ENCODE measurements at places on chromosomes 3 and 15. TPM values are rescaled to one million over a fixed set of nuclear protein-coding genes. Genes with fewer than 3 reads are reported as not detected.

GRCh38 chr15:69209661-69210060, 49.2 kb downstream of the GLCE start:
- H3K4me1 ChIP-seq = peaks cover 4% of the 10 kb centered on the region
- no peak overlapping the region for H3K27ac ChIP-seq
- no peaks in the 10 kb centered on the region for H3K36me3 ChIP-seq

GRCh38 chr3:121477589-121477988, 68.2 kb downstream of the POLQ start:
- H3K4me1 ChIP-seq = no peaks in the 10 kb centered on the region
- no peak overlapping the region for H3K4me3 ChIP-seq
- no peaks in the 10 kb centered on the region for H3K36me3 ChIP-seq
- no peaks in the 10 kb centered on the region for H3K27me3 ChIP-seq
- no peak for DNase-seq

DNA sequence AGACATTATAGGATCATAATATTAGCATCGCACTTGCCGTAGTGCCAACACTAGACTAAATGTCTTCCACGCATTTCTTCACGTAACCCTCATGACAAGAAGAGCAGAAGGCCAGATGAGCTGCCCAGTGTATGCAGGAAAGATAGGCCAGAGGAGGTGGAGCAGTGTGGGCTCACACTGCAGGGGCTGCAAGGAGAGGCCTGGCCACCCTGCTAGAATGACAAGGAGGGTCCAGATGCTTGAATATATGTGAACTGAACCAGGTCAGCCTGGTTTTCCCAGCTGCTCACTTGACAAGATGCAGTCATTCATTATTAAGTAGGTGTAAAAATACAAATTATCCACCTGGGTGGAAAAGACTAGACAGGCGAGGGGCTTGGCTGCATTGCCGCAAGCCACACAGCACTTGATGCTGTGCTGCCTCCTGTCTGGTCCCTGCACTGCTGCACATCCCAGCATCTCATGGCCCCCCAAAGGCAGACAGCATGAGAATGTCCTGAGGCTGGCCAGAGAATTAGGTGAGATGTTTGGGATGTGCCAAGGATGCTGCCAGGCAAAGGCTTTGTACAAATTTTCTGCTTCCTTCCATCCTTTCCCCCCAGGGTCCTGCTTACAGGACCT, 115.2 kb downstream of the NTRK3 start:
- no peaks in the 10 kb centered on the region for H3K27me3 ChIP-seq
- no peaks in the 10 kb centered on the region for H3K36me3 ChIP-seq
- H3K4me1 ChIP-seq = no peaks in the 10 kb centered on the region
- H3K27ac ChIP-seq = no peak overlapping the region
- no peak overlapping the region for H3K4me3 ChIP-seq

GRCh38 chr3:6640907-6641306, 220.0 kb upstream of the GRM7 start:
- H3K27me3 ChIP-seq = no peaks in the 10 kb centered on the region
- no peak overlapping the region for H3K4me3 ChIP-seq
- no peaks in the 10 kb centered on the region for H3K4me1 ChIP-seq
- H3K27ac ChIP-seq = no peak overlapping the region

DNA sequence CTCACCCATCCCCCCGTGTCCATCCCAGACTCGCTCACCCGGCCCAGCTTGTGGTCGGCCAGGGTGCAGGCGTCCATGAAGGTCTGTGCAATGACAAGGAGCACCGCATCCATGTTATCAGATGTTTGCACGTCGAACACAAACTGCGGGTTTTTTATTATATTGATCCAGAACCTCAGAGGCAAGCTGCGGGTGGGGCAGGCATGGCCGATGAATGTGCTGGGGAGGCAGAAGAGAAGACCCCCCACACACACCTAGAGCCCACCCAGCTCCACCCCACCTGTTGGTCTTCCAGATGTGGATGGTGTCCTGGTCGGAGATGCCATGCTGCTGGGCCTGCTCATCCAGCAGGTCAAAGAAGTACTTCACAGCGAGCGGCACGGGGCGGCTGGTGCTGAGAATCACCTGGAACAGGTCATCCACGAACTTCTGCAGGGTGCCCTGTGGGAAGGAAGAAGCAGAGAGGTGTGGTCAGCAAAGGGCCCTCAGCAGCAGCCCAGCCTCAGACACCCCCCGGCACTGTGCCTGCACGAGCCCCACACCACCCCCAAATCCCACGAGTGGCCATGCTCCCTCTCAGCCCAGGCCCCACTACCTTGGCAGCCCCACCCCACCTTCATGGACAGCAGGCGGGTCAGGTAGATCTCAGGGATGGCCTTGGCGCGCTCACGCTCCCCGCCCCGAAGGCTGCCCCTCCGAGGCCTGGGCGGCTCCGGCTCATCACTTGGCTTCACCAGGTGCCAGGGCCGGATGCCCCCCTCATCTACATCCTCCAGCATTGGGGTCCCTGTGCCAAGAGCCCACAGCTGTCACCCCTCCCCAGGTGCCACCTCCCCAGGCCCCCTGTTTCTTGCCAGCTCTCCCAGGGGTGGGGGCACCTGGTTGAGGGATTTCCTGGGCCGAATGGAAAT, 20.3 kb downstream of the PLXNB1 start:
- no peaks in the 10 kb centered on the region for H3K27me3 ChIP-seq
- H3K4me3 ChIP-seq = no peak overlapping the region
- no peak overlapping the region for H3K27ac ChIP-seq
- peak; percentile 2 for DNase-seq

Gene TTLL13
- total RNA-seq = 0.63 TPM

Data from CD4-positive, alpha-beta T cell (primary cell).